ENCODE measurements at places on chromosomes 11 and 22. TPM values are rescaled to one million over a fixed set of nuclear protein-coding genes. Genes with fewer than 3 reads are reported as not detected.

SCGB1D2 gene
- 0.64 TPM for polyA plus RNA-seq

DBX1 gene
- not detected for polyA plus RNA-seq

C11orf16 gene
- not detected for polyA plus RNA-seq

DNAJB7 gene
- polyA plus RNA-seq = not detected

CASP1 gene
- 11.6 TPM for polyA plus RNA-seq

HTR3A gene
- polyA plus RNA-seq = not detected

OR52L1 gene
- polyA plus RNA-seq = not detected

MYEOV gene
- polyA plus RNA-seq = not detected

KDM4E gene
- polyA plus RNA-seq = not detected

RASGRP2 gene
- polyA plus RNA-seq = 128 TPM

DNA sequence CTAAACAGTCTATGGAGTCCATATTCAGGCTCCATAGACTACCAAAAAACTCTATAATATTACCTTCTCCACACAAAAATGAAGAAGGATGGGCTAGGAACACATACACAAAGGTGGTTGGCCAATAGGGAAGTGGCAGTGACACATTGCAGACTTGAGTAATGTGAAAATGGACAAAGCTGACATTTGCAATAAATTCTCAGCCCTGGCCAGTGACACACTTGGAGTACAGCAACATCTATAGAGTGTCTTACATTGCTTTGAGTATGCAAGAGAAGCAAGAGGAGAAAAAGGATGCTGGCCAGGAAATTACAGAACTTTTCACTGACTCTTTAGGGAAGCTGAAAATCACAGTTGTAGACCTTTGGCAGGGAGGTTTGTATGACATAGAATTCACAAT lies 7.3 kb upstream of the OR52W1 start:
- H3K27ac ChIP-seq = no peak overlapping the region
- no peaks in the 10 kb centered on the region for H3K27me3 ChIP-seq
- H3K4me1 ChIP-seq = no peaks in the 10 kb centered on the region
- no peaks in the 10 kb centered on the region for H3K36me3 ChIP-seq
- DNase-seq = no peak
- no peak overlapping the region for H3K4me3 ChIP-seq

DNA sequence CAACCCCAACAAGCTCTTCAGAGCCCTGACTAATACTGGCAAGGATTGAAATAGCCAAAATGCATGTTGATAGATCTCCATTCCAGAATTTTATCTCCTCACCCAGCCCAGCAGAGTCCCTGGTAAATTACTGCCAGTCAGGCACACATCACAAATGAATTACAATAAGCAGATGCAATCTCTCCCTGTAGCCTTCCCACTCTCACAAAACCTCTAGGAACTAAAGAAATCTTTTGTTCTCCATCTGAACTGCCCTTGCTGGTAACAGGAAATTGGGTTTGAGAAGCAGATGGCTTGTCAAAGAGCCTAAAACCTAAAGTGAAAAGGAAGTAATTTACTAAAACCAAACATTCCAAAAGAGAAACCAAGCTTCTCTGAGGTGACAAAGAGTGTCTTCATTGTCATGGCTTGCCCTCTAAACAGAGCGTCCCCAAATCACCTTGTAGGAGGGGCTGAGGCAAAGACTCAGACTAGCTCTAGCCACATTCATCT lies 59.5 kb downstream of the FAM168A start:
- no peak overlapping the region for H3K27ac ChIP-seq
- DNase-seq = no peak
- H3K4me3 ChIP-seq = no peak overlapping the region
- H3K4me1 ChIP-seq = peaks cover 27% of the 10 kb centered on the region
- no peaks in the 10 kb centered on the region for H3K27me3 ChIP-seq

DNA sequence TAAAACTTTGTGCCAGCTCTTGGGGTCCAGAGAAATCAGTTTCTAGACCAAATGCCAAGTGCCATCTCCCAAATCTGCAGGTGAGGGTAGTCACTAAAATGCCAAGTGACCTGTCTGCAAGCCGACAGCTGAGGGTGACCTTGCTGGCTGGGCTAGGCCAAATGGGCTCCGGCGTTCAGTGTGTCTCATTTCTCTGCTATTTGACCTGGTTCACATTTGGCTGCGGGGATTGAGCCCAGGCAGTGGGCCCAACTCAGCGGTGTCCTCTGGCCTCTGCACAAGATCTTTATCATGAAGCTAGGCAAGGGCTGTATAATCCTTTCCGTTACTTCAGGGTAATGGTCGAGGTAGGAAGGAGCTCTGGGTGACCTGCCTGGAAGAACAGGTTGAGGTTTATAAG lies 87.5 kb downstream of the SNX19 start:
- peak; percentile 37 for DNase-seq
- H3K27ac ChIP-seq = peak overlapping the region; percentile 64
- H3K27me3 ChIP-seq = no peaks in the 10 kb centered on the region
- H3K36me3 ChIP-seq = no peaks in the 10 kb centered on the region
- H3K4me1 ChIP-seq = peaks cover 42% of the 10 kb centered on the region
- no peak overlapping the region for H3K4me3 ChIP-seq

DNA sequence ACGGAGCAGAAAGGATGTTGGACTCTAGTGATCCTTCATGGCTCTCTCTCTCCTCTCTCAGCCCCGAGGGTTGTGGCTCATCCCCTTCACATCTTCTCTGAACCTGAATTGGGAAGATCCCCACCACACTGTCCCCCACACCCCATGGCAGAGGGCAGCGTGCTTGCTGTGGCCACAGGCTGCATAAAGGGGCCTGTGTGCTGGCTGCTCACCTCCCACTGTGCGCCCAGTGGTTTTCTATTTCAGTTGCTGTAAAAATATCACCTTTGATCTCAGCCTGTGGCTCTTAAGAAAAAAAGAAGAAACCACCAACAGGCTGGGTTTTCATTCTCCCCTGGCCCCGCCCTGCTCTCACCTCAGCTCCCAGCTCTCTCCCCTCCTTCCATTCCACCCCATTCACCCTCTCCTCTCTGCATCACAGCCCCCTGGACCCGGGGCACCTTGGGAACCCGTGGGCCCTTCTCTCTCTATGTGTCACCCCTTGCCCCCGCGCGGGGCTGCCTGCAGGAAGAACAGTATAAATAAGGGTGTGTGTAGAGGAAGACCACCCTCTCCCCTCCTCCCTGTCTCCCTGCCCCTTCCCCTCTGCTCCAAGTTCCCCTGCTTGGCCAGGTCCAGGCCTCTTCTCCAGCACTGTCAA lies 25.8 kb upstream of the WNT11 start:
- peaks cover 4% of the 10 kb centered on the region for H3K4me1 ChIP-seq
- H3K4me3 ChIP-seq = no peak overlapping the region
- H3K27me3 ChIP-seq = no peaks in the 10 kb centered on the region
- DNase-seq = no peak
- H3K27ac ChIP-seq = no peak overlapping the region

- H3K4me1 ChIP-seq = peaks cover 16% of the 10 kb centered on the region
- H3K36me3 ChIP-seq = no peaks in the 10 kb centered on the region
- no peak for DNase-seq
- no peak overlapping the region for H3K27ac ChIP-seq
- H3K27me3 ChIP-seq = no peaks in the 10 kb centered on the region
Measured at GRCh38 chr11:18379201-18379600, 15.2 kb upstream of the LDHA start.

GRCh38 chr11:28338371-28338770 lies 230.2 kb downstream of the METTL15 start:
- no peaks in the 10 kb centered on the region for H3K4me1 ChIP-seq
- no peak for DNase-seq
- H3K4me3 ChIP-seq = no peak overlapping the region
- H3K36me3 ChIP-seq = no peaks in the 10 kb centered on the region
- H3K27me3 ChIP-seq = no peaks in the 10 kb centered on the region
- H3K27ac ChIP-seq = no peak overlapping the region

GRCh38 chr11:40291329-40291728 lies 1168.1 kb downstream of the LRRC4C start:
- H3K27ac ChIP-seq = no peak overlapping the region
- peaks cover 8% of the 10 kb centered on the region for H3K27me3 ChIP-seq
- H3K4me1 ChIP-seq = peaks cover 12% of the 10 kb centered on the region

DNA sequence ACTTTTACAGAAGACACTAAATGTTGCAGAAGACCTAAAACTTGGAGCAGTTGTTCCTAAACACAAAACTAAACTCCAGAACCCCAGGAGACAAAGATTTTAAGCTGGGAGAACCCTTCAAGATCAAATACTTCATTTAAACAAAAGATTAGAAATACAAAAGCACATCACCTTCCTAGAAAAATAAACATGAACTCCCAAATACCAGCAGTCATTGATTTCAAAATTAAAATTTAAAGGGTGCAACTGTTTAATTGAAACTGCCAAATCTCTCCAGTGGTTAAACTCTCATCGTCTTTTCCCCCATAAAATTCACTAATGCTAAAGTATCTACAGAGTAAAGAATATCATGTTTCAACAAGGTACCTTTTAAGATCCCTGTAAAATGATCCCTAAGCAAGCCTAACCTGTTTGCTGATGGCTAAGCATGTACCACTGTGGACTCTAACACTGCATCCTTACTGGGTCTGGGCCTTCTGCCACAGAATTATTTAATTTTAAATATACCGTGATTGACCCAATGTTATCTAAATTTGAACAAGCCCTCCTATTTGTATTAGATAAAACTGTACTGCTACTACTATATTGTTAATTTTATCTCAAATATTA lies 53.7 kb upstream of the CCDC34 start:
- H3K4me1 ChIP-seq = peaks cover 14% of the 10 kb centered on the region
- H3K27ac ChIP-seq = no peak overlapping the region
- no peaks in the 10 kb centered on the region for H3K36me3 ChIP-seq
- H3K4me3 ChIP-seq = no peak overlapping the region
- no peaks in the 10 kb centered on the region for H3K27me3 ChIP-seq

DNA sequence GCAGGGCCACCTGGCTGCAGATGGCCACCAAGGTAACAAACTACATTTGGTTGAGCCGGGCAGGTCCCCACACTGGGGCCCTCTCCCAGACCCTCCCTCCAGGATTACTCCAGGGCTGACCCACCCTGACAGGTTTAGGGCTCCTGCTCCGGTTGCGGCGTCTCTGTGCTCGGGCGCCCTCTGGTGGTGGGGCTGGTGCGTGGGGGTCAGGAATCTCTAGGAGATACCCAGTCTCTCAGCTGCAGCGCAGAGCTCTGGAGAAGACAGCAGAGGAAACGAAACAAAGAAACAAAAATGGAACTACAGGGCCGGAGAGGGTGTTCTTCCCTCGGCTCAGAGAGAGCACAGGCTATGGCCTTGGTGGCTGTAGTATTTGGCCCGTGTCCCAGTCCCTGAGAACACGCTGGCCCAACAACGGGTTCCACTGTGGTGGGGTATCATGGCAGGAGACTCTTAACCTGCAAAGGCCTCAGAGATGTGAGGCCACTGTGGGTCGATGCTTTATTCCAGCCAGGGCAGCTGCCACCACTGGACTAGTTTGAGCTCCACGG lies 2.4 kb downstream of the C11orf96 start:
- peaks cover 32% of the 10 kb centered on the region for H3K4me1 ChIP-seq

- no peak for DNase-seq
- H3K4me3 ChIP-seq = no peak overlapping the region
Measured at GRCh38 chr11:19320827-19321226, 80.1 kb upstream of the E2F8 start.

GRCh38 chr11:21635394-21636145 lies 557.3 kb upstream of the ANO5 start:
- no peak for DNase-seq
- no peaks in the 10 kb centered on the region for H3K27me3 ChIP-seq
- H3K36me3 ChIP-seq = no peaks in the 10 kb centered on the region
- H3K27ac ChIP-seq = no peak overlapping the region
- H3K4me1 ChIP-seq = no peaks in the 10 kb centered on the region

GRCh38 chr22:11628651-11629511 lies 3899.1 kb upstream of the OR11H1 start:
- H3K27me3 ChIP-seq = no peaks in the 10 kb centered on the region
- no peaks in the 10 kb centered on the region for H3K36me3 ChIP-seq
- no peak overlapping the region for H3K27ac ChIP-seq

DNA sequence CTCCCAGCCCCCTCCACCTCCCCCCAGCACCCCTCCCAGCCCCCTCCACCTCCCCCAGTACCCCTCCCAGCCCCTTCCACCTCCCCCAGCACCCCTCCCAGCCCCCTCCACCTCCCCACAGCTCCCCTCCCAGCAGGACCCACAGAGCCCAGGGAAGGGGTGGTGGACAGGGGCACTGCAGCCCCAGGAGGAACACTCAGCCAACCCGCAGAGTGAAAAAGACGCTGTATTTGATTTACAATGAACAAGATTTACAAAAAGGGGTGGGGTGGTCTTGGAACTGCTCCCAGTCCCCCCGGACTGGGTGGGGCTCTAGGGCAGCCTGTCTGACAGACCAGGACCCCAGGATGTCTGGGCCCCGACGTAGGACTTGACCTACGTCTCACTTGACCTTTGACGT lies 4.6 kb upstream of the MAPK11 start:
- H3K27me3 ChIP-seq = no peaks in the 10 kb centered on the region
- no peak overlapping the region for H3K4me3 ChIP-seq
- peaks cover 36% of the 10 kb centered on the region for H3K4me1 ChIP-seq
- H3K36me3 ChIP-seq = no peaks in the 10 kb centered on the region
- no peak for DNase-seq
- no peak overlapping the region for H3K27ac ChIP-seq

- DNase-seq = no peak
- no peaks in the 10 kb centered on the region for H3K36me3 ChIP-seq
- H3K4me1 ChIP-seq = peaks cover 18% of the 10 kb centered on the region
- H3K27me3 ChIP-seq = no peaks in the 10 kb centered on the region
- H3K4me3 ChIP-seq = no peak overlapping the region
Measured at GRCh38 chr11:10208131-10208575, 85.9 kb downstream of the SBF2 start.

GRCh38 chr11:123371506-123372297 lies 58.4 kb upstream of the GRAMD1B start:
- no peak overlapping the region for H3K27ac ChIP-seq
- H3K4me1 ChIP-seq = peaks cover 19% of the 10 kb centered on the region
- H3K4me3 ChIP-seq = no peak overlapping the region
- DNase-seq = no peak

GRCh38 chr11:121308816-121309215 lies 16.2 kb downstream of the SC5D start:
- peaks cover 53% of the 10 kb centered on the region for H3K36me3 ChIP-seq
- DNase-seq = no peak
- H3K27ac ChIP-seq = no peak overlapping the region
- no peak overlapping the region for H3K4me3 ChIP-seq
- H3K27me3 ChIP-seq = no peaks in the 10 kb centered on the region
- H3K4me1 ChIP-seq = no peaks in the 10 kb centered on the region

GRCh38 chr11:131446590-131447275 lies 76.3 kb downstream of the NTM start:
- no peak overlapping the region for H3K4me3 ChIP-seq
- H3K27me3 ChIP-seq = no peaks in the 10 kb centered on the region
- no peak for DNase-seq
- no peak overlapping the region for H3K27ac ChIP-seq
- no peaks in the 10 kb centered on the region for H3K4me1 ChIP-seq
- no peaks in the 10 kb centered on the region for H3K36me3 ChIP-seq

- no peaks in the 10 kb centered on the region for H3K36me3 ChIP-seq
- H3K27me3 ChIP-seq = no peaks in the 10 kb centered on the region
- no peak overlapping the region for H3K4me3 ChIP-seq
- H3K27ac ChIP-seq = peak overlapping the region; percentile 17
Measured at GRCh38 chr11:125457814-125458343, 38.2 kb downstream of the FEZ1 start.

Data from heart right ventricle (tissue), 16 donors.